H7 (cell line): ENCODE measurements at places on chromosomes 1 and 21.

- no peak for DNase-seq
Observed at GRCh38 chr1:6824665-6825368, 39.6 kb downstream of the CAMTA1 start.

DNA sequence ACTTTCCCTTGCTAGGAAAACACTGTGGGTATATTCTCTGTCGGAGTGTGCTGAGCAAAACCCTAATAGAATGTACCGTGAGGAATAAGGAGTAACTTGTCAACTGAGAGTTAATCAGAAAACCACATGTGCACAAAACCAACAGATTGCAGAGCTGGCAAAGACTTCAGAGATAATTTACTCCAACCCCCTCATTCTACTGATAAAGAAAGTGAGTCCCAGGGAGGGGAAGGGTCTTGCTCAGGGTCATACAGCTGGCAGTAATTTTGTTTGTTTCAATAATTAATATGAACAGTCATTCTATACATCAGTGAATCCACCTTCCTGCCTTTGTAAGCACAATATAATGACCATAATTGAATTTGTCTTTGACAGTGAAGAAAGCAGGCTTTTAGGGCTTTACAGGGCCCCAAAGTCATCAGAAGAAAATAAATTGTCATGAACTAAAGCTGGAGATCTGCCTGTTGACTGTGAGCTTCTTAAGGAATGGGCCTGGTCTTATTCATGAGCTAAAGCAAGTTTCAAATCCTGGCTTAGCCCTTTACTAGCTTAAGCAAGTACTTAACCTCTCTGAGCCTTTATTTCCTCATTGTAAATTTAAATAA lies 67.2 kb upstream of the HOOK1 start:
- DNase-seq = no peak

- DNase-seq = no peak
Observed at GRCh38 chr1:246170574-246171261, 336.4 kb downstream of the SMYD3 start.

GRCh38 chr1:7648761-7649384 lies 122.2 kb upstream of the VAMP3 start:
- DNase-seq = no peak

GRCh38 chr1:156516821-156517220 lies 16.2 kb upstream of the MEF2D start:
- no peak for DNase-seq

- DNase-seq = no peak
Observed at GRCh38 chr1:197367627-197368026, 99.6 kb downstream of the CRB1 start.

- no peak for DNase-seq
Observed at GRCh38 chr1:248926401-248927182, 20.6 kb downstream of the PGBD2 start.

- peak; percentile 67 for DNase-seq
Observed at GRCh38 chr1:47434051-47434842, 3.6 kb upstream of the FOXD2 start.

DNA sequence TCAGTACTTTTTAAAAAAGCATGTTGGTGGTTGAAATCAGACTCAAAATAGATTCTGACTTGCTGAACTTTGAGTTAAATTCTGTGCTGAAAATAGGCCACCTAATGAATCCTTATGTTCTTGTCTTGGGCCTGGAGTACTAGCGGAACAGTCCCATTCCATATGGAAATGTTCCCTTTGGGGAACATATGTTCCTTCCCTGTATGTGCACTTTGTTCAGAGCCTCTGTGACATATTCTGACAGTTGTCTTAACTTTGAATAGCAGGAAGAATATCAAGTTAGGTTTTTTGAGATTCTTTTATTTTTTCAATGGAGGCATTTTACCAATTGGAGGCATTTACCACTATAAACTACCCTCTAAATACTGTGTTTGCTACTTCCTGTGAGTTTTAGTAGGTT lies 1667.8 kb downstream of the PLA2G4A start:
- DNase-seq = no peak

DNA sequence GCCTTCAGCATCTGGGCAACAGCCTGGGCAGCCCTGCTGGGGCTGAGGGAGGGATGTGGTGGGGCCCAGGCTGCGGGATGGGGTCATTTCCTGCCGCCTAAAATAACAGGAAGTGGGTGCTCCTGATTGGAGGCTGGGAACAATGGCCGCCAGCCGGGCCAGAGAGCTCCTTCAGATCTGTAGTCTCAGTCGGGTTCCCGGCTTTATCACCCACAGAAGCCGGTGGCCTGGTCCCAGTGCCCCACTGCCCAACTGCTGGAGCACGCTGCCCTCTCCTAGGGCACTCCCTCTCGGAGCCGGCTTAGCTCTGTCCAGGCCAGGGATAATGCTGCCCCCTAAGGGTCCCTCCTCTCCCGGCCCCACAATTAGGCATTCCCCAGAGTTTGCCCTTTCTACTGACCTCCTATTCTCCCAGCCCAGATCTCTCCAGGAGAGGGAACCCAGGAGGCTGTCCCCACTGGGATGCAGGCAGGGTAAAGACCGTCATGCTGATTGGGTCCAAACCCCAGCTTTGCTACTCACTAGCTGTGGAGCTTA lies 5.1 kb downstream of the MAP7D1 start:
- peak; percentile 93 for DNase-seq

DNA sequence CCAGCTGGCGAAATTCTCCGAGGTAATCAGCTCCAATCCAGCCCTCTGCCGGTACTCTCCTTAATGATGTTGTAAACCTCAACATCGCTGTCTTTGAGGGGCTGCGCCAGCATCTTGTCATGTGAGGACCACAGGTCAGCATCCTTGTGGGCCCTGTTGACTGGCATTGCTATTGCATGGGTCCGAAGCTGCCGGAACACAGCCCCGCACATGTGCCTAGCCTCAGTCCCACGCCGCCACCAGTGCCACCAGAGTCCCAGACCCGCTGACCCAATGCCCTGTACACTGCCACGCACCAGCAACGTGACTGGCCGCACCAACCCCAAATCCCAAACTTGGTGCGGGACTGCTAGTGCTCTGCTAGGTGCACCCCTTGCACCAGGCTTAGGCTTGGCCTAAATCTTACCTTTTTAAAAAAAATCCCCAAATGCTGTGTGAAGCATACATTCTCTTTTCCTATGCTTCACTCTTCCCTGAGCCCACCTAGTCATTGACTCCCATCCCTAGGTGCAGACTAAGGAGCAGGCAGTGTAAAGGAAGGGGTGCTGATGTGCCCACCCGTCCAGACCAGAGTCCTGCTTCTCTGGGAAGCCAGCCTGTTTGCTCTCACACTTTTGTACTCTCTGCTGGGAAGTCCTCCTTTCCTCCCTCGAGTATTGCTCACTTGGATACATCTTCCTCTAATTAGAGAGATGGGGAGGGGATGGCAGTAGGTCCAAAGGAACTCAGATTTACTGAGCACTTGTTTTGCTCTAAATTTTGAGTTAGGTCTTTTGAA lies 81.9 kb upstream of the ARTN start:
- no peak for DNase-seq

DNA sequence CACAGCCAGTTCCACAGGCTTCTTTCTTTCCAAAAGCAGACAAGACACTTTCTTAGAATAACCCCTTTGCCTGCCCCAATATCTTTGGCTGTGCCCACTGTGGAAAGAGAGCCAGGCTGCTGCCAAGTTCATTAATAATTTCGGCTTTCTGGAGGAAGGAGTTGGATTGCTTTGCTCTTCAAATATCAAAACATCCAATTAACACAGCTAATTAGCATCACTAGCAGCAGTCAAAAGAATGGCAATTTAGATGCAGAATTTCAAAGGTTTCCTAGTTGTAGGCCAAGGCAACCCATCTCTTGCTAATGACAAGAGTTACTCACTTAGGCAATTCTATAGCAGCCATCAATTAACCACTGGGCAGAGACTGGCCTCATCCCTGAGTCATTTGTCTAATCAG lies 91.0 kb upstream of the SPATA6 start:
- DNase-seq = no peak

DNA sequence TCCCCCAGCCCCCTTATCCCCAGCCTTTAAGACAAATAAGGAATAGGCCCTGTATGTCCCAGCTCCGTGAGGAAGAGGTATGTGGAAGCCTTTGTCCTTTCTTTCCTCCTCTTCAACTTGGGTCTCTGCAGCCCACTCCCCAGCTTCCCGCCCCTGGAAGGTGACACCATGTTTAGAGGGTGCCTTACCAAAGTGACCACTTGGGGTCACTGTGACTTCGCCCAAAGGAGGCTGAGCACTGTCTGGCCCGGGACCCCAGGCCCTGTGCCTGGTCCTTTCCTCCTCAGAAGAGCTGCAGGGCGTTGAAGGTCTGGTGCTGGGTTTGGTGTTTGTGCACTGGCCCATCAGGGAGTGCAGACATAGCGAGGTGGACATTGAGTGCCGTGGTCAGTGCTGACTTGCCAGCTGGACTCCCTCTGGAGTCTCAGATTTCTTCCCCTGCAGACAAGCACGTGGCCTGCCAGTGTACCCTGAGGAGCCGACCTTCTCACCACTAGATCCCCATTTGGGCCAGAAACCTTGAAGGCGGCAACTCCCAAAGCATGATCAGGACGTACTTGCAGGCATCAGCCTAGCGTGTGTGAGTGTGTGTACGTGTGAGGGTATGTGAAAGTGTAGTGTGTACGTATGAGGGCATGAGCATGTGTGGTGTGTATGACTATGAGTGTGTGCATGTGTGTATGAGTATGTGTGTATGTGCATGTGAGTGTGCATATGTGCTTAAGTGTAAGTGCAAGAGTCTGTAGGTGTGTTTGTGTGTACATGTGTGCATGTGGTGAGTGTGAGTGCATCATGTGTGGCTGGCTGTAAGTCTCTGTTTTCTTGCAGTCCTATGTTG lies 181.4 kb upstream of the KIAA0040 start:
- peak; percentile 68 for DNase-seq

DNA sequence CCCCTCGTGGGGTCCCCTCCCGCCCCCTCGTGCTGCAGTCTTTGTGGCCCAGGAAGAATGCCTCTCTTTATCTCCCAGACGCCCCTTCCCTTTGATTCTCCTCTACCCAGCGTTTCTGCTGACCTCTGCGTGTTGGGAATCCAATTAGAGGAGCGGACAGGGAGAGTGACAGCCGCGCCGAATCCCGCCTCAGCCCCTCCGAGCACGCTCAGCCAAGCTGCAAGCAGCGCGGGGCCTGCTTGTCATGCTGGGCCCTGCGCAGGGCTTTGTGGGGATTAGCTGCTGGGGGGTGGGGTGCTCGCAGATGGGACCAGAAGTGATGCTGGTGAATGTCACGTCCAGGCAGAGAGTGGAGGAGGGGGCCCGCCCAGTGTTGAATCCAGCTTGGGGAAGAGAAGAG lies 91.1 kb downstream of the EPHB2 start:
- DNase-seq = peak; percentile 91

- peak; percentile 26 for DNase-seq
Observed at GRCh38 chr1:25706146-25707089, 89.8 kb downstream of the MAN1C1 start.

- DNase-seq = no peak
Observed at GRCh38 chr1:185343306-185343705, 26.3 kb upstream of the IVNS1ABP start.

- DNase-seq = peak; percentile 74
Observed at GRCh38 chr21:15065392-15066122, 757 bp upstream of the NRIP1 start.

DNA sequence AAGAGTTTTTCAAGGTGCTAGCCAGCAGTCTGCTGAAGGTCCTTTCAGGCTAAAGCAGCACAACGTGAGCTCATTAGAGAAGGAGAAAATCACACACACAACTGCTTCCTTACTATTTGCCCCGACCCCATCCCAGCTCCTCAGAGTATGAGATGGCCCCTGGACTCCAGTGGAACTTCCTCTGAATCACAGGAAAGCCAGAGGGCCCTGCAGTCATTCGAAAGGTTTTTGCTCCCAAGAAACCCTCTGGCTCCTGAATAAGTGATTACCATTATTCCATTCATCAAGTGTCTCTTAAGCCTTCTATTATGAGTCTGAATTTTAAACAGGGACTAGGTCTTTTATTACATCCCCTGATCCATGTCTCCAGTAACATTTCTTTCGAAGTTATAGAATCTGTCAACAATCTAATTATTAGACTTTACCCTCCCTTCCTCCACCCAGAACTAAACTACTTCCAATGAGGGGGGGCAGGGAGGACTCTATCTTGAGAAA lies 14.6 kb downstream of the SIPA1L2 start:
- DNase-seq = no peak

DNA sequence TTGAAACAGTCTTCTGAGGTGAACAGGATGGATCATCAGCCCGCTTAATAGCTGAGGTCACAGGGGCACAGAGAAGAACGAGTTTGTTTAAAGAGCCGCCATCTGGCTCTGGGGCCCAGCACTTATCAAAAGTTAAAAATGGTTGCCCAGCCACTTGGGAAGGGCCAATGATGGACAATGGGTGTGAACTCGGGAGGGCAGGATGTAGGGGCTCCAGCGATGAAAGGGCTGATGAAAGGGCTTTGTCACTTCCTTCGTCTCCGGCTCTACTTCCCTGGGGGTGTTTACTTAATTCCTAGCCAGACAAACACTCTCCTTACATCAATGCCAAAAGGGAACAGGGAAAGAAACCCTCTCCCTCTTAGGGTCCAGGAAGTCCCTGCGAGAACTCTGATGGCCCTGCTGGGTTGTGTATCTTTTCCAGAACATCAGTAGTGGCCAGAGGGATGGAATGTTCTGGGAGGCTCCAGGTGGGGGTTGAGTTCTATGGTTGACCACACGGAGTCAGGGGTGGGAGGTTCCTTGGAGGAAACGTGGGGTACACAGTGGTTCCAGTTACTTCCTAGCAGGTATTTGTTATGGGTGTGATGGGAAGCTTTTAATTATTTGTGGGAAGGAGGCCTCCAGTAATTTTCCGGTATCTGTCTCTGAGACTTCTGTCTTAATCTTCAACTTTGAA lies 9.0 kb upstream of the ABCG1 start:
- no peak for DNase-seq

DNA sequence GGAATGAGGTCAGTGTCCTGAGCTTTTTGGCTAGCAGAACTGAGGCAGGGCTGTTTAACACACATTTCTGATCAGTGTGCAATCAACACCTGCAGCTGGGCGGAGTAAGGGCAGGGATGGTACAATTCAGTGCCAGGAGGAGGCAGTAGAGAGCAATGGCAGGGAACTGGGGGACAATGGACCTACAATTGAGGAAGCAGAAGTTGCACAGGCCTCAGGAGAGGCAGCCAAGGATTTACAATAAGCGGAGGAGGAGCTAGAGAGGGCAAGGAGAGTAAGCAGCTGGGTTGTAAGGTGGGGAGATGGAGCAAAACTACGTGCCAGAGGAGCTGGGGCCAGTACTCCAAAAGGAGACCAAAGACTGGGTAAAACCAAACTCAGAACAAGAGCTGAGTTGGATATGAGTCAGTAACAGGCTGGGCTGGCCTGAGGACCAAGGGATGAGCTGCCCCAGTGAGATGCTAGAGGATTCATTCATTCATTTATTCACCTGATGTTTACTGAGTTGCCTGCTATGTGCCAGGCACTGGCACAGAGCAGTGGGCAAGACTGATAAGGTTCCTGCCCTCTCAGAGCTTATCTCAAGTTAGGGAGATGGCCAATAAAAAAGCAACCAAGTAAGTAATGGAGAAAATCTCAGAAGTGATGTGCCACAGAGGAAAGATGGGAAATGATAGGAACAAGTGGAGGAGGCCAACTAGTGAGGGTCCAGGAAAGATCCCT lies 10.4 kb upstream of the GALE start:
- peak; percentile 84 for DNase-seq

- DNase-seq = no peak
Observed at GRCh38 chr21:23887725-23888306, 1719.5 kb downstream of the MRPL39 start.

GRCh38 chr1:244863491-244864252 lies 671 bp downstream of the HNRNPU start:
- no peak for DNase-seq

GRCh38 chr1:241999026-241999425 lies at the start of gene MAP1LC3C:
Gene MAP1LC3C (minus strand): TSS chr1:241999098. CDS start chr1:241999008, 90 bp downstream.
- peak; percentile 43 for DNase-seq

- no peak for DNase-seq
Observed at GRCh38 chr1:13646521-13646920, 53.5 kb upstream of the PRDM2 start.
